Germinal center (tissue), 1 donor: ENCODE measurements at places on chromosomes 1 and 21.
A peak's percentile ranks its signal among the peaks of the same experiment; 100 is the strongest.

- no peak for DNase-seq
Observed at GRCh38 chr1:38724160-38725131, 135.1 kb downstream of the RRAGC start.

GRCh38 chr1:192284927-192285326 is 31.9 kb upstream of the RGS21 start:
- no peak for DNase-seq

GRCh38 chr1:9361630-9362260 is 69.1 kb downstream of the SPSB1 start:
- DNase-seq = no peak

- DNase-seq = no peak
Observed at GRCh38 chr21:16773206-16773605, 739.6 kb upstream of the CXADR start.

- DNase-seq = peak; percentile 43
Observed at GRCh38 chr1:40625076-40625475, 40.4 kb downstream of the RIMS3 start.

DNA sequence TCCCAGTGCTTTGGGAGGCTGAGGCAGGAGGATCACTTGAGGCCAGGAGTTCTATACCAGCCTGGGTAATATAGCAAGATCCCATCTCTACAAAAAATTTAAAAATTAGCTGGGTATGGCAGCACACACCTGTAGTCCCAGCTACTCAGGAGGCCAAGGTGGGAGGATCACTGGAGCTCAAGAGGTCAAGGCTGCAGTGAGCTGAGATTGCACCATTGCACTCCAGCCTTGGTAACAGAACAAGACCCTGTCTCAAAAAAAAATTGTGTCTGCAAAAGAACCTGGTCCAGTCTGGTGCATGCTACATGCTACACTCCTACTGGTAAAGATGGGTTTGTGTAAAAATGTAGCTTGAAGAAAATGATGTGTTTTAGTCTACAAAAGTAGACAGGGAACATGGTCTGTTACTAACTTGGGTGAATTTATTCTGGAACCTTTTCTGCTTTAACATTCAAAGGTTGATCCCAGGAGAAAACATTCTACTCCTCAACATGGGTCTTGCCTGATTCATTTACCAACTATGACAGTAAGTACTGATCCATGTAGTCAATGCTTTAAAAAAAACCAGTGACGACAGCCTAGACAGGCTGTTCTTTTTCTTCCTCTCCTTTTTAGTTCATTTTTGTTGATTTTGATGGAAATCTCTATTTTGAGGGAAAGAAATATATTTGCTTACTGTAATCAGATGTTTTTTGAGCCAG is 32.7 kb upstream of the ENAH start:
- no peak for DNase-seq

DNA sequence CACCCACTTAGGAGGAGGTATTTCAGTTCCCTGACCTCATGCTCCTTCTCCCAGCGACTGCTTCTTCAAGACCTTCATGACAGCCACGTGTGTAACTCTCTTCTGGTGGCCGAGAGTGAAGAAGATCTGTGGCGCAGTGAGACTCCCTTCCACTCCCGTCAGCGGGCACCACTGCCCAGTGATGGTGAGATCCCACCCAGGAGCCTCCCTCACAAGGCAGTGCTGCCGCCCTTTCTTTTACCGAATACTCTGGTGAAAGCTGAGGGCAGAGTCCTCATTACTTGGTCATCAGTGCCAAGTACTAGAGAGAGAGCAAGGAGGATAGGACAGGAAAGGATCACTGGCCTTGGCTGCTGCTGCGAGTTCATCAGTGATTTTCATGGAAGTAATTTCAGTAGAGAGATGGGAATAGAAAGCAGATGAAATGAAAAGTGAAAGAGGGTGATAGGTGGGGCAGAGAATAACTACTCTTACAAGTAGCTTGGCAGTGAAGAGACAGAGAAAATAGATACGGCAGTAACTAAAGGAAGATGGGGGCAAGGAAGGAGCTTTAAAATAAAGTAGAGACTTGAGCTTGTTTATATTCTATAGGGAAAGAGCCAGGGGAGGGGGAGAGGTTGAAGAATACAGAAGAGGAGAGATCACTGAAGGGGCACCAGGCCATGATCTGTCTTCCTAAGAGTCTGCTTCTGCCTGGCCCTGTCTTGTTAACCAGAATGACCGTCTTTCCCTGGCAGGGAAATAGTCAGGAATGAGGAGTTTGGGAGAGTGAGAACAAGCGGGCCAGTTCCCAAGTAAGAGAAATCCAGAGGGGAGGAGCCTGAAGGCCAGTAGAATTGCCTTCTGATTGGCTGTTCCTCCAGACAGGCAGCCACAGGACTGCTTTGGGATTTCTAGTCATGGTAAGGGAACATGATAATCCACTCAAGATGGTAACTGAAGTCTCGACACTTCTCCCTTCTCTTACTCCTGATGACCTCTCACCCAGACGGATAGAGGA is 18.3 kb downstream of the HYI start:
- DNase-seq = no peak

- DNase-seq = no peak
Observed at GRCh38 chr1:20684651-20685050, 23.5 kb upstream of the DDOST start.

GRCh38 chr1:94873520-94874351 is 53.2 kb downstream of the CNN3 start:
- no peak for DNase-seq

GRCh38 chr1:198556971-198557370 is 16.5 kb upstream of the ATP6V1G3 start:
- DNase-seq = peak; percentile 57

DNA sequence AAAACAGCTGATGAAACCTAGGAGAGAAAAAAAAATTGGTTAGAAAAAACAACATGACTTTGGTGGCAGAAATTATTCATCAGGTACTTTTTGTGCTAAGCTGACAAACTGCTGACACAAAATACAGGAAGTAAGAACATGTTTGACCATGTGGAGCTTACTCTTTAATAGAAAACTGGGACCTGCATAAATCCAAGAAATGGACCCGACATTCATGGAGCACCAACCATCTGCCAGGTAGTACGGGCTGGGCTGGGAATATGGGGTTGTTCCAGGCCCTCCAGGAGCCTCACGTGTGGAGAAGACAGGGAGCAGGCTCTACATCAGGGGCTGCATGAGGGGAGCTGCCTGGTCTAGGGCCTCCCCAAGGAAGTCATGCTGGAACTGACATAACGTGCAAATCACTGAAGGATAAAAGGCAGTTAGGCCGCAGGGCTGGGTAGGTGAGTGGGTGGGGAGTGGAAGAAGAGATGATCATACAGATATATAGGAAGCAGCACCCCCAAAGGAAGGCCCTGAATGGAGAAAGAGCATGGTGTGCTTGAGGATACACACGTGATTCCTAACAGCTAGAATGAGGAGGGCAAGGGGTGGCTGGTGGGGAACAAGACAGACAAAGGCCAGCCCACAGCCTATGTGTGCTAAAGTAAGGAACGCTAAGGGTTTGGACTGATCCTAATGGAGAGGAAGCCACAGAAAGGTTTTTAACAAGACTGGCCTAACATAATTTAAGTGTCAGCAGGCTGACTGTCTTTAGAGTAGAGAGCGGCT is 26.1 kb downstream of the CD58 start:
- DNase-seq = no peak

GRCh38 chr1:84143796-84144565 is at the start of gene PRKACB:
TSS of gene PRKACB (plus strand) at chr1:84144271. CDS start at chr1:84144362, 91 bp downstream.
- peak; percentile 19 for DNase-seq

- DNase-seq = no peak
Observed at GRCh38 chr1:53132176-53132575, 10.3 kb downstream of the SLC1A7 start.

- no peak for DNase-seq
Observed at GRCh38 chr1:203996126-203996525, 76.8 kb upstream of the SOX13 start.

DNA sequence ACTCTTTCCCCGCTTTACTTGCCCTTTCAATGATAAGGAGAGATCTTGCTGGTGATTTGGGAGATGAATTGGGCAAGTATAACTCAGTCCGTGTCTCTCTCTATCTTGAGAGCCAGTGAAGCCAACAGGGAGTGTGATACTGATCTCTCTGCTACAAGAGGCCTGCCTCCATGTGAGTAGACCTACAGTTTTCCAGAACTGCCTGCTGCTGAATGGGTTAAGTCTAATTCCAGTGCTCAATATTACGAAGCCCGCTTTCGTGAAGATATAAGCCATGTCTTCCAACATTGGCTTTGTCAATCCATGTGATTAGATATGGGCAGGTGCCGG is 92.6 kb downstream of the ADCY10 start:
- no peak for DNase-seq

DNA sequence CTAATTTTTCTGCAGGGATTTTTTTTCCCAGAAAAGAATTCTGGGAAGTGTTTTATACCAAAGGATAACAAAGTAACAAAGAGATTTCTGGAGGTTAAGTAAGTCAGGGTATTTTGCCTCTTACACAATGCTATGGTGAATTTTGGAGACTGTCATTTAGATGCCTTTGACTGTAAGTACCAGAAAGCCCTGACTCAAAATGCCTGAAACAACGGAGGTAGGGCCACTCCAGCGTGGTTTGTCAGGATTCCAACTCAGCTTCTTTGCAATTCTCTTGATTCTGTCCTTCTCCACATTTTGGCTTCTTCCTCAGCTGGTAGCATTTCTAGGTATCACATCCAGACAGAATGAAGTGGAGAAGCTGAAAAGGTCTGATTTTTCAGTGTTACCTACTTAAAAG is 106.5 kb downstream of the UCHL5 start:
- no peak for DNase-seq

DNA sequence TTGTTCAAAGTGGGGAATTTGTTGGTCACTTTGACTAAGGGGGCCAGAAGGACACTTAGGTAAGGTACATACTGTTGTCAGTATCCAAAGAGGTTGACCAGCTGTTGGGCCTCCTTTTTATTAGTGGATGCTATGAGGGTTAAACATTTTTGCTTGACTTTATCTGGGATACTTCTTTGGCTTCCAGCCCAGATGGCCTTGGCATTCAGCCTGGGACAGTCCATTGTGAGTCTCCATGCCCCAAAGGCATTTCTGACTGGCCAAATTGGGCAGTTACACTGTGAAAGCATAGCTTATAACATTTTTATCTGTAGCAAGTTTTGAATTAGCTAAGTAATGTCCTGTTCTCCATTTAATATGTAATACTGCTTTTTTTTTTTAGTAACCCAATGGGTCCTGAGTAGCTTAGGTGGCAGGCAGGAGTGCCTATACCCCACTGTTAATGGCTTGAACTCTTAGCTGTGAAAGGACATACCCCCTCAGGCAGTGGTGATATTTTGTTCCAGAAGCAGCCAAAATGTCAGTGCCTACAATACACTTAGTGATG is 35.4 kb upstream of the CD1D start:
- no peak for DNase-seq

DNA sequence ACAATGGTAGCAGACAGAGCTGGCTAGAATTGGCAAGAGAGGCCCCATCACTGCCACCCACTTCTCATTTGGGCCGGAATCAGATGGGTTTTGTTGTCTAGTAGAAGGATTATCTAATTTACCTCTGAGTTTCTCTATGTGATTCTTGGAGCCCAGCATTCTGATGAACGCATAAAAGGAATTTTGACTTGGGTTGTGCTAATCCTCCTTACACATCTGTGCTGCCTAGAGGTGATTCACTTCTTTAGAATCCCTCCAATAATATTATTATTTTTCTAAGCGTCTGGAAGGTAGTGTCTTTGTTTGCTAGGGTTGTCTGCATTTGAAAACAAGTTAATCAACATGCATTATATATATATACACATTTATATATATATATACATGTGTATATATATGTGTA is 118.1 kb downstream of the RUNX1 start:
- DNase-seq = no peak
